ENCODE measurements at places on chromosomes 5 and 9. TPM values are rescaled to one million over a fixed set of nuclear protein-coding genes. Genes with fewer than 3 reads are reported as not detected.

DNA sequence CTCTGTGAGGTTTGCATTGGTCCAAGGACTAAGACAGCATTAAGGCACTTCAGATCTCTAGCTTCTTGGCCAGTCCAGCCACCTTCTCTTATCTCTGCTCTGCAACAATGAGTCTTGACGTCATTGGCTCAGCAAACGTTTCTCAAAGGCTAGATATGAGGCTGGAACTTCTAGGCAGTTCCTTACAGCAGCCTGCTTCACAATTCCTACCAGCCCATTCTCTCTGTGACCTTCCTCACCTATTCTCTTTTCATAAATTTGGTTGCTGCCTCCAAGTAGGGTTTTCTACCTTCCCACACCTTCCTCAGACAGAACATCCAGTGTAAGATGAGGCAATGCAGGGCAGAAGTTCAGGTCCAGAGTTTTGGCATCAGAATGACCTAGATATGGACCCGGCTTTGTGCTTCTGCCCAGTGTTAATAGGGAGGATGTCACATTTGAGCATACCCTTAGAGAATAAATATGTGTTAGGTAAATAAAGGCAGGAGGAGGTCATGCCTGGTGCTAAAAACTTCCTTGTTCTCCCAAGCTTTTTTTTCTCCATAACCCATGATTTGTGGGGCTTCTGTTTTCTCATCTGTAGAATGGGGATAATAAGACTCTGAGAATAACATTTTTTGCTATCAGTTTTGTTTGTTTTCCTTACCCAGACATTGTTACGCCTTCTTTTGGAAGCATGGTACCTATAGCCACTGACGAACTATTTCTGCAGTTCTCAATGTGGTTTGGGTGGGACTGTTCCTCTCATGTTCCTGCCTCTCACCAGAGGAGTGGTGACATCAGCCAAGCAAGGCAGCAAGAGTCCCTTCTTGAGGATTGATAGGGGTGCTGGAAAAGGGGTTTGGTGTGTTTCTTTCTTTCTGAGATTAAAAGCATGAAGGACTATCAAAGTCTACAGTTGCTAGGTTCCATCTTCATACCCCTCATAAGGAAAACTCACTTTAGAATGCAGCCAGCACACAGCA is 220.6 kb upstream of the TRIM32 start:
- no peak for DNase-seq

- peak; percentile 92 for DNase-seq
Observed at GRCh38 chr5:138641547-138642298, 66.5 kb upstream of the HSPA9 start.

- DNase-seq = peak; percentile 74
Observed at GRCh38 chr5:113050721-113051382, 74.3 kb downstream of the DCP2 start.

DNA sequence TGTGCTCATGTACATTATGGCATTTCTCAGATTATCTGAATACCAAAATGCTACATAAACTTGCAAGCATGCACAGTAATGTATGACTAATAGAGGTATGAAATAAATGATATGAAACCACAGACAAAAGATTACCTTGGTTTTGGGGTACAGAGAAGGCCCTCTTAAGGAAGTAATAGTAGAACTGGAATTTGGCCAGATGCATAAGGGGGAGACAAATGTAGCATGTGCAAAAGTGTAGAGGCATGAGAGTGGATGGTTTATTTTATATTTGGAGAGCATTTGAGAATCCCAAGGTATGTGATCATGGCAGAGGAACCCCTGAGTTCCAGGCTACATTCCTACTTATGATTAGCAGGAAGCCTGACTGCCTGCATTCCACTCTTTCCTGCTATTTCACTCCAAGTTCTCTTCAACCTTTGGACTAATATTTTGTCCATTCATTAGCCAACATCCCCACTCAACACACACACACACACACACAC is 74.2 kb downstream of the MAMDC2 start:
- DNase-seq = no peak

- no peak for DNase-seq
Observed at GRCh38 chr5:105688227-105688792, 1982.4 kb downstream of the EFNA5 start.

DNA sequence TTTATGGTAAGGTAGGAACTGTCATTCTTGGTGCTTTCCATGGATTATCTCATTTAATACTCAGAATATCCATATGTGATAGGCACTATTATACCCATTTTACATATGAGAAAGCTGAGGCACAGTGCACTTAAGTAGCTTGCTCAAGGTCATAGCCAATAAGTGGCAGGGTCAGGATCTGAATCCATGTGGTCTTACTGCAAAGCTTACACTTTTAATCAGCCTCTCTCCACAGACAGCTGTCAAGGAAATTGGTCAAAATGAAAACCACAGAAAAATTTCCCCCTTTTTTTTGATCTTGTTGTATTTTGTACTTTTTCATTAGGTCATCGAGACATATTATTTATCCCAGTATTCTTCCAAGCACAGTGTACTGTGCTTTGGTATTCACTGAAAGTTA is 78.5 kb downstream of the ERCC6L2 start:
- DNase-seq = no peak

GRCh38 chr5:177399997-177400868 is at the start of gene PFN3:
PFN3 (minus strand) TSS chr5:177400661; CDS start chr5:177400576, 85 bp downstream.
- no peak for DNase-seq

- DNase-seq = no peak
Observed at GRCh38 chr5:127834094-127834531, 130.9 kb downstream of the CCDC192 start.

GRCh38 chr5:38376404-38376803 is 118.0 kb downstream of the EGFLAM start:
- no peak for DNase-seq

GRCh38 chr9:75938946-75939345 is 48.5 kb downstream of the PCSK5 start:
- DNase-seq = no peak

GRCh38 chr9:27154908-27155307 is 45.9 kb downstream of the TEK start:
- no peak for DNase-seq

GRCh38 chr9:88628114-88628513 is 93.1 kb downstream of the NXNL2 start:
- DNase-seq = no peak

GRCh38 chr5:16735101-16736060 is 118.6 kb upstream of the RETREG1 start:
- no peak for DNase-seq

DNA sequence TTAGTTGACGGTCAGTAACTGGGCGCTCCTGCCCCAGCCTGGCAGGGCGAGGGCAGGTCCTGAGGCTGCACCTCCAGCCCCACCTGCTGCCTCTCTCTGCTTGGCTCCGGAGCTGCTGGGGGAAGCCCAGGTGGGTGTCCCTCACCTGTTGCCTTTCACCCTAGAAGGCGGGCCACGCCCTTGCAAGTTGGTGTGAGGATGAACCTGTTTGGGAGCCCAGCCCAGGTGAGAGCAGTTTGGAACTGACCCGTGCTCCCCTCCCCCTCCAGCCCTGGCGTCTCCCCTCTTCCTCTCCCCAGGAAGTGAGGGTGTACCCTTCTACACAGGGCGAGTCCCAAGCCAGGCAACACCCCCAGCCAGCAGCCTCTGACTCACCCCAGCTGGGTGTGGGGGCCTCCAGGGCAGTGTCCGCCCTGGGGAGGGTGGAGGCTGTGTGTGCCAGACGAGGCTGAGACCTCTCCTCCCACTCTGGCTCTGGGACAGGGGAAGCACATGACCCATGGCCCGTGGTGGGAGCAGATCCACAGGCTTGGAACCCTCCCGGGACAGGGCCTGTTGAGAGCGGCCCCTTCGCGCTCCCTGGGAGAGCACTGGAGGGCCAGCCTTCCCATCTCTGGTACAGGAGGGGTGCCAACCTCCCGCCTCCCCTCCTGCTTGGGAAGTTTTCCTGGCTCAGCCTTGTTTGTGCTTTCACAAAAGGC is 10.4 kb downstream of the LRRC8A start:
- no peak for DNase-seq

DNA sequence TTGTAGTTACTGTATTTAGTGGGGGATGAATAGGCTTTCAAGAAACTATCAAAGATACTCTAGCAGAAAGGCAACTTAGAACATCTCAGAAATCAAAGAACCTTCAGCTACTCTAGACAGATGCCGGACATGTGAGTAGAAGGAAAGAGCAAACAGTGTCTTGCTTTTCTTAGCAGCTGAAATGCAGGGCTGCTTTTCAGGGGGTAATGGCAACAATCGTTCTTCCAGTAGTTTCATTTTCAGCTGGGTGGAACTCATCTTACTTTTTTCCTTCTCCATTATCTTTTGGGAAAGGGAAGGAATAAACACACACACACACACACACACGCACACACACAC is 281.6 kb downstream of the CRB2 start:
- peak; percentile 60 for DNase-seq

GRCh38 chr9:125761676-125762450 is 14.7 kb downstream of the PBX3 start:
- DNase-seq = no peak

GRCh38 chr5:56822981-56823380 is 7.6 kb downstream of the MAP3K1 start:
- DNase-seq = no peak

DNA sequence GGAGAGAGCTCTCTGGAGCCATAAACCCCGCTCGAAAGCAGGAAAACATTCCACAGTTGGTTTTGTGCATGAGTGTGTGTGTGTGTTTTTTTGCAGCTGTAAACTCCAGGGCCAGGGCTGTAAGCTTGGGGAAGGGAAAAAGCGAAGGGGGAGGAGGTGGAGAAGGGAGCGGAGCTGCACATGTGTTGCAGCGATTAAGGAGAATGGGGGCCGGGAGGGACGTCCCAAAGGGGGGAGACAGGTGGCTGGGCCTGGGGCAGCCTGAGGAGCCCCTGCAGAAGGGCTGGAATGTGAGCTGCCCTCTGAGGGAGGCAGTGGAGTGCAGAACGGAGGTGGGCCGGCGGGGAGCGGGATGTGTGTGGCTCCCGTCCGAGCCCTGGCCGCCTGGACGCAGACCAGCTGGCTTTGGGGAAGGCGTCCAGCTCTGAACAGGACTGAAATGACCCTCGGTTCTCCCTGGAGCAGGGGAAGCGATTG is 2.7 kb upstream of the MYMK start:
- DNase-seq = no peak

DNA sequence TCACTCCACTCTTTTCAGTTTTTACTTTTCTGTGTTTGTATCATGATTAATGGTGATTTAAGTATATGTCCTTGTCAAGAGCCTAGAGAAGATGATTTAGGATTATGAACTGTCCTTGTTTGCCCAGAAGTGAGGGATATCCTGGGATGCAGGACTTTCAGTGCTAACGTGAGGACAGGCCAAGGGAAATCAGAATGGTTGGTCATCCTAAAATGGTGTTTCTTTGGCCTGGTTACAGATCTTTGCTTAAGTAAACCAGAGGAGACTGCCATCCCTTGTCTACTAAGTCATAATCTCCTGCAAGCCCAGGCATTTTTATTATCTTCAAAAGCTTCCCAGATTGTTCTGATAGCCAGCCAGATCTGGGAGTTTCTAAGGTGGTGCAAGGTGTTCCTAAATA is 22.3 kb upstream of the DPYSL3 start:
- DNase-seq = no peak

- DNase-seq = no peak
Observed at GRCh38 chr9:98951967-98952366, 8.3 kb downstream of the COL15A1 start.

DNA sequence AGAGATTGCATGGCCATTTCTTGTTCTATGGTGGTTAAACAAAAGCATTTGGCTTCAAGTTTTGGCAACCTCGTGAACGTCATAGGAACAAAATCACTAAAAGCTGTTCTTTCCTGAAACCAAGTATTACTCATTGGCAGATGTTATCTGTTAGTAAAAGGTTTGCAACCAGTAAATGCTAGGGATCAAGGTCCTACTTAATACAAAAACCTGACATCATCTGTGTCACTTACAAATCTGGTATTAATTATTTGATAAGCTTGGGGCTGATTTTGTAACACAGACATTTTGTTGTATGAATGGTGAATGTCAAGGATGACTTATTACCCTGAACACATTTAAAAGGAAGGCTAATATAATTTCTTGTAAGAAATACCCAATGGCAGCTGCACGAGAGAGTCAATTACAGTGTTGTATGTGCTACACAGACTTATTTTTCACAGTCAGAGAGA is 486.4 kb upstream of the ZNF608 start:
- DNase-seq = no peak

DNA sequence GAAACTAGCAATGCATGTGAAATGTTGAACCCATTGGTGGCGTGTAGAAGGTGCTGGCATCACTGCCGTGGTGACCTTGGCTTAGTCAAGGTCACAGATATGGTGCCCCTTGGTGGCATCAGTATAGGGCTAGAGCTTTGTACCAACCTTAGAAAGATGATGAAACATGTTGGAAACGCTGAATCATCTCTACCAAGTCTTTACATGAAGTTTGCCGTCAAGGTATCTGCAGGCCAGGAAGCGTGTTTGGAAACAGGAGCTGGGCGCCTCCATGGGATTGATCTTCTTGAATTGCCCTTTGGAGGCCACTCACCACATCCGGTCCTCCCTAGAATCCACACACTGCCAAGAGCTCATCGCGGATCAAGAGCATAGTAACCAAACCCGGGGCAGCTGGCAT is 16.9 kb upstream of the BOD1 start:
- DNase-seq = no peak

- DNase-seq = no peak
Observed at GRCh38 chr5:152084476-152084875, 159.8 kb upstream of the GLRA1 start.

- no peak for DNase-seq
Observed at GRCh38 chr5:26828294-26828693, 210.1 kb downstream of the CDH9 start.

DNA sequence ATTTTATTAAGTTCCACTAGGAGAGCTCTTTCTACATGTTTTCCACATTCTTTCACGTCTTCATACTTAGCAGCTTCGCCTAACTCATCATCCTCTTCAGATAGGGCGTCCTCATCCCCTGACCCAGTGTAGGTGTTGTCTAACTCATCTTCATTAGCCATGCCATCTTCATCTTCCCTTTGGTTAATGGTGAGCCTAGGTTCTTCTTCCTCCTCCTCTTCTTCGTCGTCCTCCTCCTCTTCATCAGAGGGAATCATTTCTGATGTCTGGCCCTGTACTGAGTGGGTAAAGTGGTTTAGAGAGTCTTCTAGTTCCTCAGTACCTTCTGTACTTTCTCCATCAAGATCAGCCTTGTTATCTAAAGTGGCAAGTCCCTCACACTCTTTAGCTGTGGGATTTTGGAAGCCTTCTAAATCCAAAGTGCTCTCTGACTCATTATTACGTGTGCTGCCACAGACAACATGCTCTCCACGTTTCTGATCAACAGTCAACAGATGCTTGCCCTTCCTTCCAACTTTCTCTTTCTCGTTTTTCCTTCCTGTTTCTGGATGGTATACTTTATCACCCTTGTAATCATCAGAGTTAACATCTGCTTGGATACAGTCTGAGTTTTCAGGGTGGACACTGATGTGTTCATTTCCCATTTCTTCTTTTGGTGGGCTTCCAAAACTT is 31.1 kb downstream of the TUT7 start:
- no peak for DNase-seq

The CCL19 gene
- total RNA-seq = not detected

The SLC6A19 gene
- not detected for total RNA-seq

The FOXD4L4 gene
- total RNA-seq = not detected

The PCDHGC5 gene
- not detected for total RNA-seq

The LAMC3 gene
- total RNA-seq = 0.07 TPM

The ORM2 gene
- total RNA-seq = not detected

The SLC25A2 gene
- total RNA-seq = 0.23 TPM

The TXNDC8 gene
- total RNA-seq = not detected

The BHMT gene
- total RNA-seq = not detected

The DNM1 gene
- total RNA-seq = 1.5 TPM

The SERF1B gene
- total RNA-seq = 20.9 TPM

The PTPN3 gene
- total RNA-seq = 3.6 TPM

Measured in activated CD4-positive, alpha-beta T cell treated with anti-CD3 and anti-CD28 coated beads, Interleukin-2, amount 10 ng/mL, durations not matched to agents 24 days and 14 days (primary cell).